ENCODE measurements at places on chromosomes 1 and 21.
A peak's percentile ranks its signal among the peaks of the same experiment; 100 is the strongest.

DNA sequence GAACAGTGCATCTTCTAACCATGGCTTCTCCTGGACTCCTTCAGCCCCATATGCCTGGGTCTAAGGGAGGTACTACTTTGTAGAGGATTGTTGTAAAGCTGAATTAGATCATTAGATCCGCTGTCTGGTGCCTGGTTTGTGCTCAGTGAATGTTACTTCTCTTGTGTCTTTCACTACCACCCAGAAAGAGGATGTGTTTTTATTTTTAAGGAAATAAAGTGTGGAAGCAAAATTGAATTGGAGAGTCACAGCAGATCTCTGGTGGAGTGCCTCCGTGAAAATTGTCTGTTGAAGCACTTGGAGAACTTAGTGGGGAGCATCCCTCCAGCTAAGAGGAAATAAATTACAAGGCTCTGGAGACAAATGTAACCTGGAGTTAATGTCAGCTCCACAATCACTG, 101.8 kb upstream of the ARTN start:
- no peak for DNase-seq

DNA sequence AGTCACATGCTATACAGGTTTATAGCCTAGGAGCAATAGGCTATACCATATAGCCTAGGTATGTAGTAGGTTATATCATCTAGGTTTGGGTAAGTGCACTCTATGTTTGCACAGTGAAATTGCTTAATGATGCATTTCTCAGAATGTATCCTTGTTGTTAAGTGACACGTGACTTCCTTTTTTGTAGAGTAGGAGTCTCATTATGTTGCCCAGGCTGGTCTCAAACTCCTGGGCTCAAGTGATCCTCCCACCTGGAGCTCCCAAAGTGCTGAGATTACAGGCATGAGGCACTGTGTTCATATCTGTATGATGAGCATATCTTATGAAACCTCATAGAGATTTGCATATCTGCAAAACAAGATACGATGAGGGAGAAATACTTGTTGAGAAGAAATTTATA, 13.8 kb upstream of the ABCB10 start:
- DNase-seq: no peak

- peak; percentile 52 for DNase-seq
Observed at GRCh38 chr1:207825719-207826556, 74.1 kb downstream of the CD46 start.

DNA sequence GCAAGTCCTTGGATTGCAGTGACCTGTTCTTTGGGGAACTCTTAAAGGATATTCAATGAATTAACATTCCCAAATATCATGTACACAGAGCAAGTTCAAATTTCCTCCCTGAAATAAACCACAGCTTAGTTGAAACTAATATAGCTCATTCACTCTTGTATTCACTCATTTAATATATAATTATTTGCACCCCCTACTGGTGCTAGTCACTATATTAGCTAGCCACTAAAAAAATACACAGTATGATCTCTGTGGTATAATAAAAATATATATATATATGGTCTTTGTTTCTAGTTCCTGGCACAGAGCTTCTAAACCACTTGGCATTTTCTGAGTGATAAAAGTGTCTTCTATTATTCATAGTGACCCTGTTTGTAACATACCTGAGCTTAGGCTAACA, 177.3 kb upstream of the LYPLAL1 start:
- DNase-seq: no peak

GRCh38 chr1:3741566-3742438, 10.4 kb upstream of the CCDC27 start:
- DNase-seq: no peak

DNA sequence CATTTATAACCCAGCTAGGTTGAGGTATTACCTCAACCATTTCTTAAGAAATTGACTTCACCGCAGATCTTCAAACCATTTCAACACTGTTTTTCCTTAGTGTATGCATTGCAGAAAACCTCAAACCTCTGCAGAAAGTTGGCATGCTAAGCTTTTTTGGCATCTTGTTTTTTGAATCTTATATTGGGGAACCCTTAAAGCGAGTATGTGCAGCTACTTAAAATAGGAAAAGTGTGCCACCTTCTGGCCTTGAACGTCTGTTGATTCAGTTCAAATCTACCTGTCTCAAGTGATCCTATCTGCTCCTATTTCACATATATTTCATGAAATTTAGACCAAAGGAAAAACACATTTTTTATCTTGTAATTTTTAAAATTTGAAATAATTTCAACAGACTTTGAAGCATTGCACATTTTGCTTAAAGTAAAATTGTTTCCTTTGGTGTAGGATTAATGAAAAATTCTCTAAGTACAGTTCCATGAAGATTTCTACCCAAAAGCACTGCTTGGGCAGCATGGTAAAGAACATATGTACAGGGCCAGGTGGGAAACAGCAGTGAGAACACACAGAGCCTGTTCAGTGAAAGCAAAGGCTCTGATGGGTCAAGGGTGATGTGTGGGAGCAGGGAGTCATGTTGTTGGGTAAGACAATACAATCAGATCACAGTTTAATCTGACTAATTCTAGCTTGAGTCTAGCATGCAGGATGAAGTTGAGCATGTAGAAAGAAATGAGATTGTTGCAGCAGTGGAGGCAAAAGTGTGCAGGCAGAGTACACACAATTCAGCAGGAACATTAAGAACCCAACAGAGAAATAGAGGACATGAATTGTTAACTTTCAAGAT, 17.2 kb downstream of the HENMT1 start:
- DNase-seq: no peak

DNA sequence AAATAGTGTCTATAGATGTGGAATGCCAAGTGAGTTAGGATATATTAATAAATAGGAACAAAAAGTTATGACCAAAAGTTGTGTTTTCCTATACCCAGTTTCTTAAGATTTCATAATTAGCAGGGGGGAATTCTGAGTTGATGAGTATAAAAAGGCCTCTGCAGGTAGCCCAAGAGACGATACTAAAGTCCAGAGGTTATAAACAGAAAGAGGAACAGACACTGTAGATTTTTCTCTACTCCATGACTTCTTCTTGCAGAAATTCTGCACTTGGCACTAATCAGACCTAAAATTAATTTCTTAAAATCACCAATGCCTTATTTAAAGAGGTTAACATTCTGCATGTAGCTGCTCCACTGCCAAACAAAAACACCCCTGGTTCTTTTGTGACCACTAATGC, 62.6 kb downstream of the ROR1 start:
- no peak for DNase-seq

GRCh38 chr1:223487887-223488259, 94.7 kb downstream of the CCDC185 start:
- DNase-seq: no peak

GRCh38 chr1:53116933-53117600, 25.4 kb downstream of the SLC1A7 start:
- DNase-seq: no peak

DNA sequence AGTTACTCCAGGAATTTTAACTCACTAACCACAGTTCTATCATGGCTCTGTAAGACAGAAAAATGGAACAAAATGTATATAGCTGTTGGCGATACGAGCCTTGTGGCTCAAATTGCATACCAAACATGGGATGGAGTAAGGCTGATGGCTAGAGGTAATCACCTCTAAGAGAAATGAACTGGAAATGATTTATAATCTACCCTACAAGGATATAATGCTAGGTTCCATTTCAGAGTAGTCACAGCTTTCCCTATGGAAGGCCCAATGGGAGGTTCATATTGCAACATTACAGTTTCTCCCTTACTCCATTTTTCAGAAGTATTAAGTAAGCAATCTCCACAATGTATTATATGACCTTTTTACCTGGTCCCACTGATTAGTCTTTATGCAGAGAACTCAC, 61.6 kb downstream of the EDEM3 start:
- no peak for DNase-seq

DNA sequence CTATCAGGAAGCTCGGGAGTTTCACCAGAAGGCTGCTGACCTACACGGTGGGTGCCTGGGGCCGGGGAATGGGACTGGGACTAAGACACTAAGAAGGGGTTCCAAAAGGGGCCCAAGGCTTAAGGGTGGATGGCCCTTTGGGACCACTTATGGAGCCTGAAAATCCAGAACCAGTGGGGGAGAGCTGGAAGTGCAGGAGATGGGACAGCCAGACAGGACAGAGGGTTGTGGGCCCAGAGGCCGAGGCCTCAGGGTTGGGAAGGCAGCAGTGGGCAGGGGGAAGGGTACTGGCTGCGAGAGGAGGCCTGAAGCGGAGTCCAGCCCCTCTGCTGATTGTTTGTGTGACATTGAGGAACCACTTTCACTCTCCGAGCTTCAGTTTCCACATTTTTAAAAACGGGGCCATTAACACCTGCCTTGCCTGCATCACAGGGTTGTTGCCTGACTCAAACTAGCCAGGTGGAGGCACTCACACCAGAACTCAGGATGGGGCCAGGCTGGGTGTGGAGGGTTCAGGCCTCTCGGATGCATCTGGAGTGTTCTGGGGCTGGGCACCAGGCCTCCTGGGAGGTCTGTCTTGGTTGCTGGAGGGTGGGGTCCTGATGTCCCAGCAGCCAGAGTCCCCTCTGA, 3.0 kb downstream of the TTC24 start:
- no peak for DNase-seq

GRCh38 chr1:55061706-55062321, 22.5 kb downstream of the PCSK9 start:
- no peak for DNase-seq

GRCh38 chr1:244157731-244158438, 106.8 kb downstream of the ZBTB18 start:
- no peak for DNase-seq

- no peak for DNase-seq
Observed at GRCh38 chr21:29333406-29333805, 34.7 kb downstream of the BACH1 start.

GRCh38 chr1:168135921-168136708, 615 bp downstream of the GPR161 start:
- DNase-seq: no peak

- no peak for DNase-seq
Observed at GRCh38 chr1:42960566-42961311, 2.1 kb upstream of the SLC2A1 start.

- DNase-seq: no peak
Observed at GRCh38 chr1:65497256-65497830, 76.9 kb downstream of the LEPR start.

- DNase-seq: no peak
Observed at GRCh38 chr1:173481195-173481772, 4.1 kb downstream of the PRDX6 start.

DNA sequence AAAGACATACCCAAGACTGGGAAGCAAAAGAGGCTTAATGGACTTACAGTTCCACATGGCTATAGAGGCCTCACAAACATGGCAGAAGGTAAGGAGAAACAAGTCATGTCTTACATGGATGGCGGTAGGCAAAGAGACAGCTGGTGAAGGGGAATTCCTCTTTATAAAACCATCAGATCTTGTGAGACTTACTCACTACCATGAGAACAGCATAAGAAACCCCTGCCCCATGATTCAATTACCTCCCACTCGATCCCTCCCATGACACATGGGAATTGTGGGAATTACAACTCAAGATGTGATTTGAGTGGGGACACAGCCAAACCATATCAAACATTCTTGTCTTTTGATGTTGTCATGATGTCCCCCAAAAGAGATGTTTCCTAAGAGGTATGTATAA, 103.3 kb downstream of the DUSP10 start:
- DNase-seq: no peak

DNA sequence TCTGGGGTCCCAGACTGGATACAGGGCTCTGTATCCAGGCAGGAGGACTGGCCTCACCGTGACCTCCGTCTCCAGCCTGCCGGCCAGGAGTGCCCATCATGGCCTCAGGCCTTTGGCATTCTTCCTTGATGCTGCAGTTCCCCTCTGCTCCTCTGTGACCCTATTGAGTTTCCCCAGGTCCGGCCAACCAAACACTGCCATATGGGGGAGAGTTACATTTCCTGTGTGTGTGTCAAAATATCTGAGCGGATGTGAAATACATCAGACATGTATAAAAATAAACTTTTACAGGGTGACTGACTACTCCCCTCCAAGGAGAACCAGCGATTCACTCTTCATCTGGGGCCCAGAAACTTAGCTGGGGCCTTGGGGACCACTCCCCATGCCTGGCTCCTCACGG, 10.2 kb upstream of the UBL4B start:
- no peak for DNase-seq

DNA sequence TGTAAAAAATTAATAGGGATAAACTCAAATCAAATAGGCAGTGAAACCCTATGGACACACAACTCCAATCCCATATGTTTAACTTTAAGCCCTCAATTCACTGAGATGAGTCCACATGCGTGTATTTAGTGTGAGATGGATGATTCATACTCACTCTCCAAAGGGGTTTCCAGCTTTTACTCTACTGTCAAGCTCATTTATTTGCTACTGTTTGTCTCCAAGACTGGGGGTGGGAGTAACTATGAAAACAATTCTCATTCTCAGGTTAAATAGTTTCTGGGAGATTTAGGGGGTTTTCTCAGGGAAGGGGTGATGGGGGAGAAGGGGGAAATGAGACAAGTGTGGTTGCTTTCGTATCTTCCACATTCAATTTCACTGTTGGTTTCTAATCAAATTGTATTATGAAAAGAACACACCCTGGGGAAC, 2.7 kb downstream of the RAB29 start:
- no peak for DNase-seq

- no peak for DNase-seq
Observed at GRCh38 chr1:13228343-13228781, 2.4 kb upstream of the PRAMEF18 start.

- DNase-seq: no peak
Observed at GRCh38 chr1:73789965-73790364, 408.0 kb downstream of the LRRIQ3 start.

DNA sequence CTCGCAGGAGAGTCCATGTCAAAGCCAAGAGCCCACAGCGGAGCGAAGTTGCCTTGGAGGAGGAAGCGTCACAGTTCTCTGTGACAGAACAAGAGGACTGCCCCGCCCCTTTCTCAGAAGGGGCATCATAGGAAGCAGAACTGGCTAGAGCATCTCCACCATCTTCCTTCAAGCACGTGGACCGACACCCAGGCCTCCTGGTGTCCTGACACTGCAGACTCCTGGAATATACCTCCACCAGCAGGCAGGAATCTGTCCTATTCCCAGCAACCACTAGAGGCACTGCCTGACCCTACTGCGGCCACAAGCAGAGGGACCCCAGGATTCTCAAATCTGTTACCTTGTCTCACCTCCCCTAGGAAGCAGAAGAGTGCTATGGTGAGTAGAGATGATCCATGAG, 37.8 kb downstream of the GPA33 start:
- no peak for DNase-seq

- DNase-seq: no peak
Observed at GRCh38 chr1:155834296-155834926, 22.6 kb downstream of the GON4L start.

DNA sequence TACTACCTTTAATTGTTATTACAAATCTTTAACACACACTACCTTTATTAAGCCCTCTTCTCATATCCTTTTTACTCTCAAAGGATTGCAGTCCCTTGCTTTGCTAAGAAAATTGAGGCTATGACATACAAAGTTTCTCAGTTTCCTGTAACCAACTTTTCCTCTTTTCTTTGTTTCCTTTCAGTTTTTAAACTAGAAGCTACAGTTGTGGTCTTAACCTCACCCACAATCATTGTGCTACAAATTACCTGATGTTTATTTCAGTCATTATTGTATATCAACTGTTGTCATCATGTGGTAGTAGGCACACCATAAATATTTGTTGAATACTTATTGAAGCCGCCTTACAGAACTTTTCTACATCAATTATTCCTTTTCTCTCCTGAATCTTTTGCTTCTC, 51.8 kb downstream of the SLAMF6 start:
- no peak for DNase-seq
